Suppressor macrophage treated with lipopolysaccharide for 4 hours (primary cell): ENCODE measurements at places on chromosomes 1 and 21.

DNA sequence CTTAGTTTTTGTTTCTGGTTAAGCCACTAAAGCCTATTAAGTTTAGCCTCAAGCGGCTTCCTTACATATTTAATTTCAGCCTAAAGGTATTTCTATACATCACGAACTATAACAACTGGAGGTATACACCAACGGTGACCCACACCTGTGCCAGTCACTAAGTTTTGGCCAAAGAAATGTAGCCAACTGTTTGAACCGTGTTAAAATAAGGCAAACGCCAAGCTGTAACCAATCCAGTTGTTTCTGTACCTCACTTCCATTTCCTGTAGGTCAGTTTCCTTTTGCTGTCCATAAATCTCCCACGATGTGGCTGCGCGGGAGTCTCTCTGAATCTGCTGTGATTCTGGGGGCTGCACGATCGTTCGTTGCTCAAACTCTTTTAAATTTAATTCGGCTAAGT lies 5.6 kb upstream of the ERO1B start:
- DNase-seq = no peak

GRCh38 chr1:28458237-28459228 lies 47.3 kb upstream of the RCC1 start:
- no peak for DNase-seq

DNA sequence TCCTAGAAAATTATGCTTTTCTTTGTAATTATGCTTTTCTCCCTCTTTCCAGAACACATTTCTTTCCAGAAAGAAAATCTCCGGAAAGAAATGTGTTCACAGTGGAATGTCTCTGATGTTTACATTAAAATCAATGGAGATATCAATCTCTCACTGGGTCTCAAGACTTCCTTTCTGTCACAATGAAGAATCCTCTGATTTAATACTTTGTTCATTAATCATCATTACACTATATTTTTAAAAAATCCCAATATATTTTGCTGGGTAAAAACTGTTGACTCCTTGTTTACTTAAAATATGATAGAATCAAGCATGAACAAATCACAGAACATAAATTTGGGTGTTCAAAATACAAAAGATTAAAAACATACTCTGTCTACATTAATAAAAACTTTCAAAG lies 26.3 kb upstream of the TGFBR3 start:
- DNase-seq = no peak

- peak; percentile 55 for DNase-seq
These were observed 38.4 kb downstream of the TAS1R2 start for GRCh38 chr1:18820791-18821641.

GRCh38 chr21:43961382-43961909 lies 50.7 kb upstream of the TRAPPC10 start:
- no peak for DNase-seq

DNA sequence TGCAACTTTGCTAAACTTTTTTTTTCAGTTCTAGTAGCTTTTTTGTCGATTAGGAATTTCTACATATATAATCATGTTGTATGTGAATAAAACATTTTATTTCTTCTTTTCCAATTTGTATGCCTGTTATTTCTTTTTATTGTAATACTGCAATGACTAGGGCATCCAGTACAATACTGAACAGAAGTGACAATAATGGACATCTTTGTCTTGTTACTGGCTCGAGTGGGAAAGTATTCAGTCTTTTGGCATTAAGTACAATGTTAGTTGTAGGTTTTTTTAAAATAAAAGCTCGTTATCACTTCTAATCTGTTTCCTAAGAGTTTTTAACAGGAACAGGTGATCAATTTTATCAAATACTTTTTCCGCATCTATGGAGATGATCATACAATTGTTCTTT lies 9.8 kb downstream of the STPG1 start:
- DNase-seq = no peak

GRCh38 chr1:186985889-186986491 lies 157.2 kb downstream of the PLA2G4A start:
- peak; percentile 71 for DNase-seq

GRCh38 chr21:36640174-36640720 lies 58.7 kb upstream of the SIM2 start:
- no peak for DNase-seq

- DNase-seq = no peak
These were observed 50.6 kb downstream of the WDR64 start for GRCh38 chr1:241702442-241703373.

DNA sequence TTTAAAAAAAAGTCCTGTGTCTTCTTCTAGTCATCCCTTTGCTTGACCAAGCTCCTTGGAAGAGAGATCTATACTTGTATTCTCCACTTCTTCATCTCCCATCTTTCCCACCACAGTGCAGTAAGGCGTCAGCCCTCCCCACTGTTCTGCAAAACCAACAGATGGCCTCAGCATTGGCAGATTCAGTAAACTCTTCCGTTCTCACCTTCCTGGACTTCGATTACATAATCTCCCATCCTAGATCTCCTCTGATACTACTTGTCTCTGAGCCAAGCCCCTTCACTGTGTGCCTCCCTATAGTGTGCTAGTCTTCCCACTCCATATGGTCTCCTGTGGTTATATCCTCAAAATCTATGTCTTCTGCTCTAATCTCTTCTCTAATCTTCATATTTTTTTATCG lies 1.6 kb upstream of the COLGALT2 start:
- DNase-seq = no peak

- peak; percentile 23 for DNase-seq
These were observed 55.2 kb upstream of the PTGS2 start for GRCh38 chr1:186735463-186735862.

DNA sequence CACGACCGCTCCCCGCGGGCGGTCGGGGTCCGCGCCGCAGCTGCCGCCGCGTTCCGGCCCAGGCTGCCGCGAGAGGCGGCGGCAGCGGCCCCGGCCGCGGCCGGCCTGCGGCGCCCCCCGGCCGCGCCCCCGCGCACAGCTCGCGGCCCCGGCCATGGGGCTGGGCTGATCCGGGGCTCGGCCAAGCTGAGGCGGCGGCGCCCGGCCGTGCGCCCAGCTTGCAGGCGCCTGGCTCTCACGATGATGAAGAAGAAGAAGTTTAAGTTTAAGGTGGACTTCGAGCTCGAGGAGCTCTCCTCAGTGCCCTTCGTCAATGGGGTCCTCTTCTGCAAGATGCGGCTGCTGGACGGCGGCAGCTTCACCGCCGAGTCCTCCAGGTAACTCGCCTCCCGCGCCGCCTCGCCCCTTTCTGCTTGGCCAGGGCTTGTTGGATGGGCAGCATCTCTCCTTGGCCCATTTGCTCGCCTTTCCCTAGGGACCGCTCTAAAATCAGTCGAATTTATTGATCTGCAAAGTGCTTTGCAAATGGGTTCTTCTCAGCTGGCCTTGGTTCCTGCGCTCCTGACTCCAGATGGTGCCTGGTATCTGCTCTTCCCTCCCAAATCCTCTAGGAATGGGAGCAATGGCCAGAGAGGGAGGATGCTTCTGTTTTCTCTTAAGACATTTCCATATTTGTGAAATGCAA lies 431 bp downstream of the EEIG2 start:
- peak; percentile 8 for DNase-seq

- DNase-seq = no peak
These were observed 9.4 kb downstream of the PROX1 start for GRCh38 chr1:213997038-213997771.

GRCh38 chr1:192439373-192440025 lies 122.7 kb downstream of the RGS21 start:
- no peak for DNase-seq

DNA sequence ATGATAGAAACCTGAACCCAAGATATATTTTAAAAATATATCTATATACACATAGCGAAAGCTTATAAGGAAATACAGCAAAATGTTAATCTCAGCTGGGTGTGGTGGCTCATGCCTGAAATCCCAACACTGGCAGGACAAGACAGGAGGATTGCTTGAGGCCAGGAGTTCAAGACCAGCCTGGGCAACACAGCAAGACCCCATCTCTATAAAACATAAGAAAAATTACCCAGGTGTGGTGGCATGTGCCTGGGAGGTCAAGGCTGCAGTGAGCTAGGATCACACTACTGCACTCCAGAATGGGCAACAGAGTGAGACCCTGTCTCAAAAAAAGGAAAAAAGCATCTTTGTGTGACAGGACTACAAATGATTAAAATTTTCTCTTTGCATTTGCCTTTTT lies 6.0 kb upstream of the SRM start:
- no peak for DNase-seq

GRCh38 chr1:234488054-234489006 lies 9.4 kb upstream of the TARBP1 start:
- DNase-seq = peak; percentile 59

DNA sequence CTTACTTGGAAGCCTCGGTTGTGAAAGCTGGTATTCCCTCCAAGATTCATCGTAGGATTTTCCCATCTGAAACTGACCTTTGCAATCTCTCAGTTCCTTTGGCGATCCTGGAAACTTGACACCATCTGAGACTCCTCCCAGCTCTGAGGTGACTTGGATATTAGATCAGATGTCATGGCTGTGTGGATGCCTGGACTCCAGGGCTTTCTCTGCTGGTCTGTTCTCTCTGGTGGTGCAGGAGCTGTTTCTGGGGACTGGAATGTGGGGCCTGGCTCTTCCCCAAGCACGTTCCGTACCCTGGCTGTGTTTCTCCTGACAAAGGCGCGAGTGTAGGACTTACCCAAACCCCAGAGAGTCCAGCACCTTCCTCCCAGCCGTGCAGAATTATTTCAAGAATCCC lies 252.2 kb downstream of the RPS6KC1 start:
- DNase-seq = no peak

GRCh38 chr1:175129644-175129996 lies 62.0 kb downstream of the TNN start:
- DNase-seq = peak; percentile 32

GRCh38 chr1:37484325-37485051 lies 10.1 kb downstream of the ZC3H12A start:
- DNase-seq = no peak

GRCh38 chr1:185281245-185281644 lies 35.8 kb downstream of the IVNS1ABP start:
- DNase-seq = no peak

DNA sequence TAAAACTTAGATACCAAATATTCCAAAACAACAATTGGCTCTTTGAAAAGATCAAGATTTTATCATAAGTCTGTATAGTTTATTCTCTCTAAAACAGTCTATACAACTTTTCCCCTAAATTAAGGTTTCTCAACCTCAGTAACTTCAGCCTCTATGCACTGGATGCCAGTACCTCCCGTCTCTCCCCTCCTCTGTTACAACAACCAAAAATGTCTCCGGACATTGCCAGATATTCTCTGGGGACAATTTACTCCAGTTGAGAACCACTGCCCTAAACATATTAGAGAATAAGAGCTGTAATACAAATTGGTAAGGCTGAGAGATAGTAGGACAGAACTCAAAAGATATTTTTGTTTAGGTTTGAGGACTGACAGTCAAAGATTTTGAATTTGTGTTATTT lies 71.6 kb downstream of the TMEM200B start:
- no peak for DNase-seq

- peak; percentile 24 for DNase-seq
These were observed 1.5 kb downstream of the TGFB2 start for GRCh38 chr1:218346391-218347204.

- peak; percentile 67 for DNase-seq
These were observed 20.4 kb downstream of the H3-3A start for GRCh38 chr1:226082959-226083301.

DNA sequence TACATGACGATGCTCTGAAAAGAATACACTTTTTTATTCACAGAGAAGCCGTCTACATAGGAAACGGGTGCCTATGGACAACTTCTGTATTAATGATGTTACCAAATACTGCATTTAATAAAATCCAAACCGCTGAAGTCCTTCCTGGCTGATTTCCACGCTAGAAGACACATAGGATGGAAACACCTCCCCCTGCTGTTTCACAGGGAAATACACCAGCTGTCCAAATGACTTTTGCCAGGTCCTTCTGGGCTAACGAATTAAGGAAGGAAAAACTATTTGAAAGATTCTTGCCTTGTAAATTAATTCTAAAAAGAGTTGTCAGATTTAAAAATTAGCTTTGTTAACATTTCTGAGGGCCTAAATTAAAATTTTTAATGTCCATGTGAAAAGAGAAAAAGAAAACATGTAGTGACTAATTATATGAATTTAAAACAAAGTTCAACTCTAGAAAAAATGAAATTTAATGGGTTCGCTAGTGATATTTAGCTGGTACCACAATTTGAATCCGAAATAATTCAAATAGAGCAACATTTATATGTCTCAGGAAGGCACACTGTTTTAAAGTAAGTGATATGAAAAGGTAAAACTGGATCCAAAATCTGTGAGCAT lies 146.0 kb downstream of the RERE start:
- peak; percentile 74 for DNase-seq

DNA sequence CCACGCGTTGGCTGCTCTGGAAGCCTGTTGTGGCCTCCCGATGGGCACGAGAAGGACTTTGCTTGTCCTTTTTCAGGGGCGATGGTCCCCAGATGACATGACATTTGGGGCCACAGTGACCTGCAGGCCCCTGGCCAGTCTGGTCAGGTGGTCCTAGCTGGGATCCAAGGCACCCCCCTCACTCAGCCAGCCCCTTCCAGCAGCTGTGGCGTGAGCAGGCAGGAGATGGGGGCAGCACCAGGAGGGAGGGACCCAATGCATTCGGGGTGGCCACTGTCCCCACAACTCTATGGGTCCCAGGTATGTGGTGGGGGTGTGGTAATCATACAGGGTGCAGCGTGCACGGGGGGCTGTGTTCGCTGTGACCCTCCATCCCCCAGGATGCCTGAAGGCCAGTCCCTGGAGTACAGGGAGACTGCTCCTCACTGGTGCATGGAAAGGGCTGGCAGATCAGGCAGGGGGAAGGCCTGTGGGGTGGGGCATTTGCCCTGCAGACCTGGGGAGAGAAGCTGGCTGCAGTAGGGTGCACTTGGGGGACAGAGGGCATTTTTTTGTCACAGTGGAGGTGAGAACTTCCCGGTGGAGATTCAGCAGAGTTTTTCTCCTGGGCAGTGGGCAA lies 31.7 kb downstream of the WNT3A start:
- no peak for DNase-seq

DNA sequence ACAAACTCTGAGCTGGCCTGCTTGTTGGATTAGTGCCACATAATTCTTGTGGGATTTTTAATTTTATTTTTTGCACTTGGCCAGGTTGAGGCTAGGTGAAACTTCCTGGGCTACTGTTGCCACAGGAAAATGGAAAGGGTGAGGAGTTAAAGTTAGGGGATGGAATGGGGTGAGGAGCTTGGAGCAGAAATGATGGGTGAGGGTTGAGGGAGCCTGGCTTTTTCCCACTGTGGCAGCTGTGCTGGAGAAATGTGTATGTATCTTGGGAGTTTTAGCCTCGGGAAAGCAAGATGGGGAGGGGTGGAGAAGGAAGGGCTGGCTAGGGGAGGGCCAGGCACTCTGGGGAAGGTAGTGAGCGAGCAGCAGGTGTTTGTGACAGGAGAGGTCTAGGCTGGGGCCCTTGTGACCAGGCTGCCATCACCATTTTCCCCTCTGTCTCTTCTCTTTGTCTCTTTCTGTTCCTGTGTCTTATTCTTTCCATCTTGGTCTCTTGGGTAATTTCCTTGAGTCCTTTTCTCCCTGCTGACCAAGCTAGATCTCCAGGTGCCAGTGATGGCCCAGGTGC lies 2.0 kb downstream of the ZNF687 start:
- no peak for DNase-seq

DNA sequence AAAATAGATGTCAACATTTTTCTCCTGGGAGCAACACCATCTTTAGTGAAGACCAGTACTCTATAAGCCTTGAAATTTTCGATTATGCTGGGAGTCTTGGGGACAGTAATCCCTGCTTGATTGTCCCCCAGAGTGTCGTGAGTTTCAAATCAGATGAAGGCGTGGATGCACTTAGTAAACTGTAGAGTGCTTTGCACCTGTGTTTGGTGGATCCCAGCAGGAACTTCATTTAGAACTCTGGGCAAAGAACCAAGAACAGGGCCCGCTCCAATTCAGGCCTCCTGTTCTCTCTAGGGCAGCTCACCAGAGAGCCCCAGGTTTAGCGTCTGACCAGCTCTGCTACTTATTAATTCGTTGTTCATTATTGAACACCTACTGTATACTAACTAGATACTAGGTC lies 1.5 kb downstream of the GPX7 start:
- DNase-seq = no peak
